ENCODE measurements at places on chromosomes 7 and 10.

DNA sequence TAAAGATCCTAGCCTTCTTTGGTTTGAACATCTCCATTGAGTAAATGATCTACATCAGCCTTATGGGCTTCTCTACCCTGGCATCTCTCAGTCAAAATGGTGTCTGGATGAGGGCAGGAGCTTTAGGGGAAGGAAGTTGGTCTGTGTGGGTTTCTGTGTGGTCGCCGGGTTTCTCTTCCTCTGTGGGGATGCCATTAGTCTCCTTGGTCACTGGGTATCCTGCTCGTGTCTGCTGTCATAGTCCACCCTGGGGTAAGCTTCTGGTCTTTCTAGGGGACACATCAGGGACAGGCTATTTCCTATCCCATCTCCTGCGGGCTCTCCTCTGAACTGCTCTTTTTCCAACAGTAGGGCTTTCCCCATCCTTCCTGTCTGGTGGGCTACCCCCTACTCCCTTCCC lies 150.3 kb upstream of the NPY start:
- DNase-seq: no peak

DNA sequence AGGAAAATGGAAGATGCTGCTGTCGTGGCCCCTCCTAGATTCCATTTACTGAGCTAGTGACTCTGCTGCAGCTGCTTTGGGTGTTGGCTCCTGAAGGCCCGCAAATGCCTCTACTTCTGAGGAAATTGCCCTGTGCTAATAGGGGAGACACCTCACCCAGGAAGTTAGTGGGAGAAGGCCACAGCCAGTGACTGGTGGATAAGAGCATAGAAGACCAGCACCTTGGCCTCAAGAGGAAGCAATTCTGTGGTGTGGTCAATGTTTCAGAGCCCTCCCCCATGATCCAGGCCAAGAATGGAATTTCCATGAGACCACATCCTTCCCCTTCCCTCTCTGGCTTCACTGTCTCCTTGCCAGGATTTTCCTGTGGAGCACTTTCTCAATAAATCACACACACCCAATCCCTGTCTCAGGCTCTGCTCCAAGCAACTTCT lies 25.0 kb upstream of the FZD1 start:
- no peak for DNase-seq

DNA sequence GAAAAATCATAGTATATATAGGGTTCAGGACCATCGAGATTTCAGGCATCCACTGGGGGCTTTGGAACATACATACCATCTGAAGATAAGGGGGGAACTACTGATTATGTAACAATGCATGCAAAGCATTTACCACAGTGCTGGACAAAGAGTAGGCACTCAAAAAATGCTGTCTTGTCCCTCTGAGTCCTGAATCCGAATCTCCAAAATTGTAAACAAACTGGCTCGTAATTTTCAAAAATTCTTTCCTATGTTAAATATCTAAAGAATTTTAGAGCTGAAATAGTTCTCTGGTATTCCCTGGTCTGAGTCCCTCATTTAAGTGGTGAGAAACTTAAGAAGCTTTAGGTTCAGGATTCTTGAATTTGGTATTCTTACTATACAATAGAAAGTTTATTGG lies 167.8 kb upstream of the ASAH2 start:
- no peak for DNase-seq

- DNase-seq: no peak
These were observed 25.2 kb downstream of the ARL5B start for GRCh38 chr10:18684416-18684815.

All from stimulated activated CD4-positive, alpha-beta T cell treated with anti-CD3 and anti-CD28 coated beads, Interleukin-4, amount 100 ng/mL, for 48 hours (primary cell).